ENCODE measurements at places on chromosomes 7 and 10. TPM values are rescaled to one million over a fixed set of nuclear protein-coding genes. Genes with fewer than 3 reads are reported as not detected.

DNA sequence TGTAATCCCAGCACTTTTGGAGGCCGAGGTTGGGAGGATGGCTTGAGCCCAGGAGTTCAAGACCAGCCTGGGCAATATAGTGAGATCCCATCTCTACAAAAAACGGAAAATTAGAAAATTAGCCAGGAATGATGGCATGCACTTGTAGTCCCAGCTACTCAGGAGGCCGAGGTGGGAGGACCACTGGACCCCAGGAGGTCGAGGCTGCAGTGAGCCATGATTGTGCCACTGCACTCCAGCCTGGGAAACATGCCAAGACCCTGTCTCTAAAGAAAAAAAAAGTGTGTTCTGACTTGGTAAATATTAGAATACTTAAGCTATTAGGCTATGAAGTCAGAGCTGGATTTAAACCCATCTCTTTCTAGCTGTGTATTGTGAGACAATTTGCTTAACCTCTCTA, 81.0 kb upstream of the KAT6B start:
- H3K27me3 ChIP-seq = no peaks in the 10 kb centered on the region
- H3K27ac ChIP-seq = no peak overlapping the region
- no peak overlapping the region for H3K4me3 ChIP-seq

DNA sequence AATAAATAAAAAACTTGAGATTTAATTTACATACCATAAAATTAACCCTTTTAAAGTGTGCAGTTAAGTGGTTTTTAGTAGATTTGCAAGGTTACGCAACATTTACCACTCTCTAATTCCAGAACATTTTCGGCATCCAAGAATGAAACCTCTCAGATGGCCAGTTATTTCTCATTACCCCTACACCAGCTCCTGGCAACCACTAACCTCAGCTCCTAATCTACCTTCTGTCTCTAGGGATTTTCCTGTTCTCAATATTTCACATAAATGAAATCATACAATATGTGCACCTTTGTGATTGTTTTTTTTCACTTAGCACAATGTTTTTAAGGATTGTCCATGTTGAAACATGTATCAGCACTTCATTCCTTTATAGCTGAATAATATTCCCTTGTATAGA, 45.1 kb downstream of the INPP5F start:
- no peak overlapping the region for H3K4me3 ChIP-seq
- no peak overlapping the region for H3K27ac ChIP-seq
- H3K4me1 ChIP-seq = no peaks in the 10 kb centered on the region
- H3K36me3 ChIP-seq = no peaks in the 10 kb centered on the region
- H3K27me3 ChIP-seq = no peaks in the 10 kb centered on the region

DNA sequence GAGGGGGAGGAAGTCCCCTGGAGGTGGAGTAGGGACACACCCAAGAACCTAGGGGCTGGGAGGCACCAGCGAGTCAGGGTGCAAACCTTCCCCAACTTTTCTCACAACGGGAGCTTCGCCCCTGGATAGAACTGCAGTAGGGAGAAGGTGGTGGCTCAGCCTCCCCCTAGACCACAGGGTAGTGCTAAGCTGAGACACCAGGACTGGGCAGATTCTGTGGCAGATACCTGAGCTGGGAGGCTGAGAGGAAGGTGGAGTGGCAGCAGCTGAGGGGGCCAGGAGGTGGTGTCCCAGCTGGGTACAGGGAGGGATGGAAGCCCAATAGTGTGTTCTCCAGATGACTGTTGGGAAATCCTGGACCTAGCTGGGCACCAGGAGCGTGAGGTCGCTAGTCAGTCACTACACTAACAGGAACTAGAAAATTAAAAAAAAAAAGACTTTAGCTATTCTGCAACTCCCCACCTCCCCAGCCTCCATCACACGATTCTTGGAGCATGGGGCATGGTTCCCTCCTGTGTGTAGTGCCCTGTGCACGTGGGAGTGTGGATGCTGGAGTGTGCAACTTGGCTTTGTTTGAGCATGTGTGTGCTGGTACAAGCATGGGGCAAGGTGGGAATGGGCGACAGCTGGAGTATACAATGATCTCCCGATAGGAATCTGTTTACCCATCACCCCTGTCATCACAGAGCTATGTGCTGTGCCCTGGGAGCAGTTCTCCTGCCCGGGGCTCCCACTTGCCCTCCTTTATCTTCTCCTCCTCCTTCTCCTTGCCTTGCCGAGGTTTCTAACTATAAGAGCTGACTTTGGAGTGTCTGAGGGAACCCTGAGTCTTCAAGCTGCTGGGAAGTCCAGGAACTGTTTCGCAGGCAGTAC, 8.8 kb upstream of the TRPV6 start:
- no peak overlapping the region for H3K4me3 ChIP-seq
- H3K27ac ChIP-seq = no peak overlapping the region
- H3K36me3 ChIP-seq = no peaks in the 10 kb centered on the region
- no peaks in the 10 kb centered on the region for H3K4me1 ChIP-seq
- no peak for DNase-seq

The RBP3 gene
- not detected for total RNA-seq

GRCh38 chr7:16431646-16432424, 10.5 kb upstream of the CRPPA start:
- H3K36me3 ChIP-seq = no peaks in the 10 kb centered on the region
- H3K4me3 ChIP-seq = no peak overlapping the region
- H3K27me3 ChIP-seq = no peaks in the 10 kb centered on the region
- peak; percentile 68 for DNase-seq

All from GM23338 (cell line).